A549 treated with ZK216348 at 1 μM for 4 hours (cell line): ENCODE measurements at places on chromosomes 1 and 21. TPM values are rescaled to one million over a fixed set of nuclear protein-coding genes. Genes with fewer than 3 reads are reported as not detected.

The LCA5L gene
- total RNA-seq: 1.1 to 2.2 TPM (median 1.3 TPM) in 5 replicates

The LCE2C gene
- not detected in 5 replicates for total RNA-seq

The NEK2 gene
- total RNA-seq: 41.4 to 47.4 TPM (median 43.7 TPM) in 5 replicates

The HPCAL4 gene
- 0.19 to 0.36 TPM (median 0.26 TPM) in 5 replicates for total RNA-seq

The CFAP74 gene
- total RNA-seq: 0.02 to 0.07 TPM in 2 of 5 replicates, not detected in the others

The PLA2G2A gene
- not detected in 5 replicates for total RNA-seq

The LIN28A gene
- total RNA-seq: not detected in 5 replicates

The ANKRD65 gene
- total RNA-seq: 0.07 to 0.23 TPM in 2 of 5 replicates, not detected in the others

The OR14K1 gene
- not detected in 5 replicates for total RNA-seq

The KIF26B gene
- total RNA-seq: 0.04 to 0.09 TPM (median 0.05 TPM) in 5 replicates

The RGS5 gene
- 0.63 to 1.3 TPM (median 1.2 TPM) in 5 replicates for total RNA-seq

The RPE65 gene
- not detected in 5 replicates for total RNA-seq

The PLA2G2C gene
- total RNA-seq: not detected in 5 replicates

The ECE1 gene
- 44.9 to 71.9 TPM (median 63.1 TPM) in 5 replicates for total RNA-seq

The ACTL8 gene
- 1.3 to 1.9 TPM (median 1.6 TPM) in 5 replicates for total RNA-seq

The C8B gene
- total RNA-seq: not detected in 5 replicates

The KRTAP12-2 gene
- total RNA-seq: not detected in 5 replicates

The NPPA gene
- total RNA-seq: not detected in 5 replicates

The OR2M2 gene
- not detected in 5 replicates for total RNA-seq

The ALDH9A1 gene
- 34.2 to 43.1 TPM (median 41.8 TPM) in 5 replicates for total RNA-seq

The AUNIP gene
- total RNA-seq: 7.1 to 10.4 TPM (median 8.3 TPM) in 5 replicates

The PLPP3 gene
- total RNA-seq: 27.0 to 33.9 TPM (median 31.6 TPM) in 5 replicates

The SLC44A5 gene
- total RNA-seq: 0.09 to 0.14 TPM (median 0.11 TPM) in 3 of 5 replicates, not detected in the others

The DNAI4 gene
- total RNA-seq: 0.37 to 1.4 TPM (median 0.47 TPM) in 5 replicates

The NHLH1 gene
- total RNA-seq: 0.34 to 0.79 TPM (median 0.47 TPM) in 5 replicates

The OR2L3 gene
- not detected in 5 replicates for total RNA-seq

The CMPK1 gene
- total RNA-seq: 36.2 to 83.4 TPM (median 64.0 TPM) in 5 replicates

The CELA2A gene
- total RNA-seq: not detected in 5 replicates

The RXFP4 gene
- not detected in 5 replicates for total RNA-seq

The B4GALT2 gene
- 38.5 to 80.4 TPM (median 67.6 TPM) in 5 replicates for total RNA-seq

The IFNLR1 gene
- total RNA-seq: 0.71 to 1.5 TPM (median 1.2 TPM) in 5 replicates

The KIF14 gene
- 5.6 to 12.7 TPM (median 10.9 TPM) in 5 replicates for total RNA-seq

The FCRL2 gene
- not detected in 5 replicates for total RNA-seq

The ALPL gene
- total RNA-seq: 0.14 to 0.68 TPM (median 0.41 TPM) in 5 replicates

The ADAMTS5 gene
- not detected in 5 replicates for total RNA-seq
